ENCODE measurements at places on chromosomes 6 and 20. TPM values are rescaled to one million over a fixed set of nuclear protein-coding genes. Genes with fewer than 3 reads are reported as not detected.

DNA sequence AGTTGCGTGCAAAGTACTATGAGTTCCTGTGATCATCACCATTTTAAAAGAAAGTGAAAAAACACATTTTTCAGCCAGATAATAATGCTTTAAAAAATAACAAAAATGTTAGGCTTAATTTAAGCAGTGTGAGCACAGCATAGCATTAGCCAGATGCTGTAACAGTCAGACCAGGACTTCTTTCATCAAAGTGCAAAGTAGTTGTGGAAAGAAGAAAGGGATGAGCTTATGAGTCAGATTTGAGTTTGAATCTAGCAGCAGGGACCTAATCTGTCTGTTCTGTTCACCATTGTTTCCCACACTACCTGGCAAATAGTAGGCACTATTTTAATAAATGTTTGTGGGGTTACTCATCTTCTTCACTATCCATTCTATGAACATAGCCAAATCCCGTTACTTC lies 70.1 kb downstream of the KLHL32 start:
- DNase-seq, result no peak

The PNLDC1 gene
- 0.24 TPM for total RNA-seq

The TTK gene
- total RNA-seq, result not detected

DNA sequence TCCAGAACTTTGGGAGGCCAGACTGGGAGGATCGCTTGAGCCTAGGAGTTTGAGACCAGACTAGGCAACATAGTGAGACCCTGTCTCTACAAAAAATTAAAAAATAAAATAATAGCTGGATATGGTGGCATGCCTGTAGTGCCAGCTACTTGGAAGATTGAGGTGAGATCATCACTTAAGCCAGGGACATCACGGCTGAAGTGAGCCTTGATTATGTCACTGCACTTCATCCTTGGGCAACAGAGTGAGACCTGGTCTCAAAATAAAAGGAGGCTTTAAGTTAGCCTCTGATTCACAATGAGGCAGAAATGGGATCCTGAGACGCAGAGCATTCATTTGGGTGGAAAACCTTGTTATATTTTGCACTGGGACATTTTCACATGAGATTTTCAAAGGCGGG lies 57.0 kb downstream of the TULP4 start:
- no peak for DNase-seq

The ESR1 gene
- total RNA-seq, result 2.5 TPM

GRCh38 chr6:164246082-164246481 lies 831.6 kb downstream of the QKI start:
- no peak for DNase-seq

The EYS gene
- 0.06 TPM for total RNA-seq

- no peak for DNase-seq
Measured at GRCh38 chr6:11835065-11835464, 56.5 kb upstream of the ADTRP start.

DNA sequence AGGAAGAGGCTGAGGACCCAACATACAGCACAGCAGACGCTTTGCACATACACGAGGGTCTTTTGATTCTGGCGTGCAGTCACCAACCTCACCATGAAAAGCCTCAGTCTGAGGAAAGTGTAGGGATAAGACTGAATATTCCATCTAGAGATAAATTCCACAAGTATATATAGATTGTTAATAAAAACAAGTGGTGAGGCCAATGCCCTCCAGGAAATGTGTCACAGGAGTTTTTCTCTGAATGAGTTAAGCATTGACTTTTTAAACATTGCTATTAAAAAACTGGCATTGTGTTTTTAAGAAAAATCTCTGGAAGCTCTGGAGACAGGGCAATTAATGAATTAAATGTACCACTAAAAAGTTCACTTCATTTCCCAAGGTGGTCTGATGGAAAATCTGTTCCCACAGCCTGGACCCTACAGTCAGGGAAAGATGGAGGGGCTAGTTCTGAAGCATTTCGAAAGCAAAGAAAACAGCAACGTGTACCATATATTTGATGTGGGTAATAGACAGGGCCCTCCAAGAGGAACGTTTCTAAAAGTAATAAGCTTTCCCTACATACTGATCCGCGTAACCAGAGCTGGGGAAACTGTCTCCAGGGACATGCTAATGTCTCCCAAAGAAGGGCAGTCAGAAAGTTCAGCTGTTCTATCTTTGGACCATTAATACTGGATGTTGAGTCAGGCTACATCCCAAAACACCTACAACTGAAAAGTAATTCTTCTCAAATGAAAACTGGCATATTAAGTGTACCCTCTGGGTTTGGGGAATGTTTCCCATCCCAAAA lies 301.1 kb downstream of the FOXC1 start:
- no peak for DNase-seq

The SNRNP48 gene
- total RNA-seq, result 14.4 TPM

The FAM209A gene
- not detected for total RNA-seq

- no peak for DNase-seq
Measured at GRCh38 chr6:153086225-153086990, 44.7 kb downstream of the RGS17 start.

DNA sequence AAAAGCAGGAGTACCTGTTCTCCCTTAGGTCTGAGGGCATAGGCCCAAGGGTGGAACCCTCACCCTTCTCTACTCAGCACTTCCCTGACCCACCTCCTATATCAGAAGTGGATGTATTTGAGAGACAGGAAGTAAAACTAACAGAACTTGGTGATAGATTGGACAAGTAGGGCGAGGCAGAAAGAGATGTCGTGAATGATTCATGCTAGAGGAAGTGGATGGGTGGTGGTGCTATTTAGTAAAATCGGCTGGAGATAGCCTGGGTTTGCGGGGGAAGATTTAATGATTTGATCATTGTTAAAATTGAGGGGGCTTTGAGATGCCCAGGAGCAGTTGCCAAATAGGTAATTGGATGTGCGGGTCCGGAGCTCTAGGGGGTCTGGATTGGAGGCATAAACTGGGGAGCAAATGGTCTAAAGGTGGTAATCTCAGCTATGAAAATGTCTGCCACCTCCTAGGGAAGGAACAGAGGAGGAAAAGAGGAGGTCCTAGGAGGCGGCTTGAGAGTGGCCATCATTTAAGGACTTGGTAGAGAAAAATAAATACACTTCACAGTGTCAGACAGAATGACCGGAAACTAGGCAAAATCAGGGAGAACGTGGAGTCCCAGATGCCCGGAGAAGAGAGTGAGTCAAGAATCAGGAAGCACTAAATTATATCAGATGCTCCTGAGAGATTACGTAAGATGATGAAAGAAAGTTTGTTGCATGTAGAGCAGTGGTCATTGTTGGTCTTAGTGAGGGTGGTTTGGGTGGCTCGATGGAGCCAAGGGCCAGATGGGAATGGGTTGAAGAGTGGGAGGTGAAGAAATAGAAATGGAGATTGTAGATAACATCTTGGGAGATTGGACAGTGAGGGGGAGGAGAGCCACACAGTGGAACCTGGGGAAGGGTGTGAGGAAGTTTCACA lies 142.0 kb downstream of the CEP57L1 start:
- no peak for DNase-seq

DNA sequence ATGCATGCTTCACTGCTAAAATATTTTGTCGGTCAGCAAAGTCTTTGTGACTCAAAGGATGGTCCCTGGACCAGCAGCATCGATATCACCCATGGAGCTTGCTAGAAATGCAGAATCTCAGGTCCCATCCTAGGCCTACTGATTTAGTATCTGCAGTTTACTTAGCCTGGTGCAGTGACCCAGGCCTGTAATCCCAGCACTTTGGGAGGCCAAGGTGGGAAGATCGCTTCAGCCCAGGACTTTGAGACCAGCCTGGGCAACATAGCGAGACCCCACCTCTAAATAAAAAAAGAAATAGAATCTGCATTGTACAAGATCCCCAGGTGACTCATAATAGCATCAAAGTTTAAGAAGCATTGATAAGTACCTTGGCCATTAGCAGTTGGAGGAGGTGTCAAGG lies 248.7 kb downstream of the CD83 start:
- no peak for DNase-seq
